Left lung (tissue), 14 donors: ENCODE measurements at places on chromosomes 13 and 19. TPM values are rescaled to one million over a fixed set of nuclear protein-coding genes. Genes with fewer than 3 reads are reported as not detected.

The ZNF625 gene
- 6.4 TPM for total RNA-seq

The EDNRB gene
- total RNA-seq = 72.7 TPM

The IGFL3 gene
- not detected for total RNA-seq

The ZNF700 gene
- total RNA-seq = 14.6 TPM

The OR7A5 gene
- total RNA-seq = not detected

The PSG3 gene
- total RNA-seq = not detected

The NKPD1 gene
- not detected for total RNA-seq

The ZNF547 gene
- 2.3 TPM for total RNA-seq

The NOTCH3 gene
- 94.1 TPM for total RNA-seq

- H3K36me3 ChIP-seq = peaks cover 9% of the 10 kb centered on the region
- DNase-seq = no peak
- H3K27ac ChIP-seq = no peak overlapping the region
- H3K27me3 ChIP-seq = peaks cover 15% of the 10 kb centered on the region
Measured at GRCh38 chr13:109788372-109789111, 2.2 kb upstream of the IRS2 start.

GRCh38 chr19:10115392-10116084, 4.0 kb downstream of the P2RY11 start:
- H3K36me3 ChIP-seq = peaks cover 74% of the 10 kb centered on the region
- no peaks in the 10 kb centered on the region for H3K27me3 ChIP-seq
- H3K27ac ChIP-seq = no peak overlapping the region
- H3K4me1 ChIP-seq = peaks cover 9% of the 10 kb centered on the region
- no peak for DNase-seq
- H3K4me3 ChIP-seq = no peak overlapping the region

- peaks cover 15% of the 10 kb centered on the region for H3K27me3 ChIP-seq
- no peaks in the 10 kb centered on the region for H3K36me3 ChIP-seq
- H3K27ac ChIP-seq = peak overlapping the region; percentile 59
- no peak for DNase-seq
Measured at GRCh38 chr19:912181-913079, 589 bp downstream of the R3HDM4 start.

DNA sequence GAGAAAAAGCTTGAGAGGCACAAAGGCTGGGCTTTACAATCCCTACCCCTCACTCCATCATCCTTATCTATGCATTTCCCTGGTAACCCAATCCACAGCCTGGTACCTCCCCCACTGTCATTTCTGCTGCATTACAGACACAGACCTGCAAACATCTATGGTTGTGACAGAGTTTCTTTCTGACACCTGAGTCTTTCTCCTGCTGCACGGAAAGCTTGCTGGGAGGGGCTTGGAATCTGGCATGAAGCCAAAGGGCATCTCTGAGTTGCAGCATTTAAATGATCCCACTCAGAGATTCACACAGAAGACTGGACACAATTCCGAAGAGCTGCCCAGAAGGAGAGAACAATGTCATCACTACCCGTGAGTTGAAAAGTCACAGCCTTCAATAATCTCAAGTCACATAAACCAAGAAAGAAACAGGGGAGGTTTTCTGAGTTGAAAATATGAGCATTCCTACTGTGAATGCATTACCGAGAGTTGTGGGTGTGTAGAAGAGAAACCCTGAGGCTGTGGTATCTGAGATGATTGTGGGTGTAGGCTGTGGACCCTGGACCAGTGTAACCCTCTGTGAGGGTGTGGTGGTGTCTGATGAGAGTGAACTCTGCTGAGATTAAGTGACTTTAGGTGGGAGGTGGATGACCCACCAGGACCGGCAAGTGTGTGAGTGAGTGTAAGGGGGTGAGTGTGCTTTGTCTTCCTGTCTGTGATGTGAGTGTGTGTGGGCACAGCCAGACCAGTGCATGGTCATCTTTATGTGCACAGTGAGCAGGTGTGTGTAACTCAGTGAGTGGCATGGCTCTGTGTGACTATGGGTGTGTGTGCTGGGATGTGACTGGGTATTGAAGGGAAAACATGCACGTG, at the start of gene LGALS14:
LGALS14 (plus strand) TSS at position 301 of the 864 bp plus-strand sequence; CDS start at position 349, 48 bp downstream.
- H3K27me3 ChIP-seq = peaks cover 8% of the 10 kb centered on the region
- no peak within 1 kb of the TSS for H3K4me3 ChIP-seq
- H3K27ac ChIP-seq = no peak within 1 kb of the TSS
- no peaks in the 10 kb centered on the region for H3K4me1 ChIP-seq
- H3K36me3 ChIP-seq = no peaks in the 10 kb centered on the region

- H3K27me3 ChIP-seq = no peaks in the 10 kb centered on the region
- no peaks in the 10 kb centered on the region for H3K4me1 ChIP-seq
- no peak overlapping the region for H3K4me3 ChIP-seq
- no peaks in the 10 kb centered on the region for H3K36me3 ChIP-seq
Measured at GRCh38 chr13:105655046-105655445, 880.4 kb downstream of the EFNB2 start.

- DNase-seq = no peak
- no peaks in the 10 kb centered on the region for H3K36me3 ChIP-seq
- H3K27me3 ChIP-seq = no peaks in the 10 kb centered on the region
- no peak overlapping the region for H3K4me3 ChIP-seq
- no peak overlapping the region for H3K27ac ChIP-seq
- H3K4me1 ChIP-seq = no peaks in the 10 kb centered on the region
Measured at GRCh38 chr13:29170436-29171082, 350.4 kb downstream of the MTUS2 start.

- H3K4me1 ChIP-seq = no peaks in the 10 kb centered on the region
- no peak overlapping the region for H3K27ac ChIP-seq
- no peak overlapping the region for H3K4me3 ChIP-seq
- H3K36me3 ChIP-seq = peaks cover 19% of the 10 kb centered on the region
- no peaks in the 10 kb centered on the region for H3K27me3 ChIP-seq
Measured at GRCh38 chr19:48461982-48462655, 6.7 kb downstream of the KCNJ14 start.

DNA sequence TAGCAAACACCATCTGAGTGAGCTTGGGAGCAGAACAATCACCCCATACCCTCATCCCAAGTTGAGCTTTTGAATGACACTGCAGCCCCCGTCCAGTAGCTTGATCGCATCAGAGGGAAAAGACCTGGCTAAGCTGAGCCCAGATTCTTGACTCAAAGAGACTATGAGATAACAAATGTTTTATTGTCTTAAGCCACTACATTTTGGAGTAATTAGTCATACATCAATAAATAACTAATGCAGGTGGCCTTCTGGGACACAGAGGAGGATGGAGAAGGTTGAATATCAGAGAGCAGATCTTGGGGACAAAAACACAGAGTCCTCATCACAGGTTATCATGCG, 24.6 kb upstream of the IGSF23 start:
- H3K4me3 ChIP-seq = no peak overlapping the region
- no peaks in the 10 kb centered on the region for H3K27me3 ChIP-seq
- H3K36me3 ChIP-seq = no peaks in the 10 kb centered on the region
- DNase-seq = no peak

DNA sequence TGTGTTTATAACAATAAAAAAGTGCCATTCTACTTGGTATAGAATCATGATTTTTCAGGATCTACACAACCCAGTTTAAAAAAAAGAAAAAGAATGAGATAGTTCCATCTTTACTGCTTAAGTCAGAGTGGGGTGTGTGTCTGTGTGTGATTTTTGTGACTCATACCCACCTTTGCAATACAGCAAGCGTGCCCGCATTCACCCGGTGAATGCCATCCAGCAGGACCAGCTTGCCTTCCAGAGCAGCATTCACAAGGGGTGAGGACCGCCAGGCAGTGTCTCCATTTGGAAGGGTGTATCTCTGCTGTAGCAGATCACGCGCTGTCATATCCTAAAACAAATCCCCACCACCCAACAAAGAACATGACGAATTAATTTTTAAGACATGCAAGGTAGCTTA, 127.7 kb downstream of the VWA8 start:
- H3K4me1 ChIP-seq = no peaks in the 10 kb centered on the region
- no peaks in the 10 kb centered on the region for H3K27me3 ChIP-seq
- no peaks in the 10 kb centered on the region for H3K36me3 ChIP-seq
- no peak overlapping the region for H3K27ac ChIP-seq

DNA sequence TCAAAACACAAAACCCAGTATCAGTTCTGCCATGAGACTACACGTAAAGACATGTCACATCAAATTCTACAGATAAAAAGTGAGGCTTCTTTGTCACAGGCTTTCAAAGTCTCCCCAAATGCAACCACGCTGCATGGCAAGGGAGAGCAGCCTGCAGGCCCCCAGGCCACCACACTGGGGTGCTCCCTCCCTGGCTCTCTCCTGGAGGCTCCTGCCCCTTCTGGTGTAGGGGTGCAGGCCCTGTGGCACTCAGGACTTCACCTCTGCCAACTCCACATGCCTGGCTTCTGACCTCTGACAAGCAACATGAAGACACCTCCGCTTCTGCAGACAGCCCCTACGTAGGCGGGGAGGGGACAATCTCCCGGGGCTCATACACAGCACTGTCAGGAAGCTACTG, 14.3 kb downstream of the AKAP8 start:
- H3K4me3 ChIP-seq = no peak overlapping the region
- no peaks in the 10 kb centered on the region for H3K36me3 ChIP-seq
- H3K27me3 ChIP-seq = no peaks in the 10 kb centered on the region
- H3K4me1 ChIP-seq = peaks cover 8% of the 10 kb centered on the region
- DNase-seq = no peak

DNA sequence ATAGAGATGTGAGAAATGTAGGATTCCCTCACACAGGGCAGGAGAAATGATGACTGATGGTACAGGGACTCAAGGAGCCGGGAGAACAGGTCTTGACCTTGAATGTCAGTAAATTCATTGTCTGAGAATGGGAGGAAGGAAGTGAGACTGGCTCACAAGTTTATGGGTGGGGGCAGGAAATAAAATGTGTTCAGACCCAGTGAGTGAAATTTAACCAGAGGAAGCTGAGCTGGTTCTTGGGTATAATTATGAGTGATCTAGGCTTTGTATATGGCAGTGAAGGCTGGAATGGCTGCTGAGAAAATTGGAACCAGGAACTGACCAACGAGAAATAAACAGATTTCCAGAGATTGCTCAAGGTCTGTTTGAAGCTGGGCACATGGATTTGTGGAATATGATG, 6.3 kb upstream of the IGSF23 start:
- no peak overlapping the region for H3K4me3 ChIP-seq
- no peaks in the 10 kb centered on the region for H3K36me3 ChIP-seq
- no peaks in the 10 kb centered on the region for H3K27me3 ChIP-seq
- no peak overlapping the region for H3K27ac ChIP-seq

DNA sequence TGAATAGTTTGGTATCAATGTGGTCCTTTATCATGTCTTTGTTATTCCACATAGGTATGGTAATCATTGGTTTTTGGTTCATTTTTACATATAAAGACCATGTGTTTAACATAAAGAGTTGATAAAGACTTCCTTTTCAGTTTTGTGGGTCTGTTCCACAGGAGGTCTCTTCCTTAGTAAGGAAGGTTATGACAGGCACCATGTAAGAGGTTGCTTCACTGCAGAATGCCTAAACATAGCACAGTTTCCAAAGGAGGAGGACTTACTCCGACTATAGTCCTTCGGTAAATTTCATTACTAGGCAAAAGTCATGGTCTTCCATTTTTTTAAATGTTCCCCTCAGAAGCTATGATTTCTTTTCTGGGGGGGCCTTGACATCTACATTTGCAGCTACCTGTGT, 27.1 kb upstream of the PCDH17 start:
- H3K4me1 ChIP-seq = no peaks in the 10 kb centered on the region
- no peak overlapping the region for H3K4me3 ChIP-seq
- H3K36me3 ChIP-seq = no peaks in the 10 kb centered on the region
- DNase-seq = no peak
- H3K27me3 ChIP-seq = no peaks in the 10 kb centered on the region
